ENCODE measurements at places on chromosomes 2 and 18.

DNA sequence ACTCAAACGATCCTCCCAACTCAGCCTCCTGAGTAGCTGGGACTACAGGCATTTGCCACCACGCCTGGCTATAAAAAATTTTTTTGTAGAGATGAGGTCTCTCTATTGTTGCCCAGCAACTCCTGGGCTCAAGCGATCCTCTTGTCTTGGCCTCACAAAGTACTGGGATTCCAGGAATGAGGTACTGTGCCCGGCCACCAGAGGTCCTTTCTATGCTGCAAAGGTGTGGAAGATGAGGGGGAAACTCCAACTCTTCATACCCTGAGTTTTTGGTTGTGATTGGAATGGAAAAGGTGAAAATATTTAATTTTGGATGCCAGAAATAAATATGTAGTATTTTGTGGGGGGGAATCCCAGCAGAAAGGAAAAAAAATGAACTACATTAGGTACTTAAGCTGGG is 36.0 kb downstream of the MRPL33 start:
- DNase-seq: peak; percentile 9

GRCh38 chr2:59694176-59694575 is 859.3 kb downstream of the BCL11A start:
- DNase-seq: no peak

GRCh38 chr2:131093696-131094462 is 619 bp upstream of the FAM168B start:
- peak; percentile 78 for DNase-seq

- no peak for DNase-seq
These were observed 299.1 kb downstream of the PAX3 start for GRCh38 chr2:221999717-222000116.

DNA sequence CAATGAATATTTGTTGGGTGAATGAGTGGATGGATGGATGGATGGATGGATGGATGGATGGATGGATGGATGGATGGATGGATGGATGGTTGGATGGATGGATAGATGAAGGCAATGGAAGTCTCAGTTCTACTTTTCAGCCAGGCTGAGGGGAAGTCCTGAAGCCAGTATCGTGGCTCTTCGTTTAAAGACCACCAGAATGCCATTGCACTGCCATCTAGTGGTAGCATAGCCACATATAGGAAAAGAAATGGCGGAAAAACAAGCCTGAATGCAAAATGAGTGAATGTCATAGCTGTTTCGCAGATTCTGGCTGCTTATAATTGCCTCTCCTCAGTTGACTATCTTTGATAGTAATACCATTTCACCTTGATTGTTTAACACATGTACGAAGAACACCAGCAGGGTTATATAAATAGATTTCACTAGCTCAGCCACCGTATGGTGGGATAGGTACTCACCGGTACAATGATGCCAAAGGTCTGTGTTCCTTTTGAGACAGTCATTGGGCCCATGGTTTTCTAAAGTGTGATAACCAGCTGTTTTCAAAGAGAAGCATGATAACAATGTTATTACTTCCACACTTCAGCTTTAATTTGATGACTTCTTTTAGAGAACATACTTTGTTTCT is 62.3 kb upstream of the GREB1L start:
- peak; percentile 71 for DNase-seq

- DNase-seq: peak; percentile 61
These were observed 65.2 kb downstream of the COPS8 start for GRCh38 chr2:237150831-237151375.

DNA sequence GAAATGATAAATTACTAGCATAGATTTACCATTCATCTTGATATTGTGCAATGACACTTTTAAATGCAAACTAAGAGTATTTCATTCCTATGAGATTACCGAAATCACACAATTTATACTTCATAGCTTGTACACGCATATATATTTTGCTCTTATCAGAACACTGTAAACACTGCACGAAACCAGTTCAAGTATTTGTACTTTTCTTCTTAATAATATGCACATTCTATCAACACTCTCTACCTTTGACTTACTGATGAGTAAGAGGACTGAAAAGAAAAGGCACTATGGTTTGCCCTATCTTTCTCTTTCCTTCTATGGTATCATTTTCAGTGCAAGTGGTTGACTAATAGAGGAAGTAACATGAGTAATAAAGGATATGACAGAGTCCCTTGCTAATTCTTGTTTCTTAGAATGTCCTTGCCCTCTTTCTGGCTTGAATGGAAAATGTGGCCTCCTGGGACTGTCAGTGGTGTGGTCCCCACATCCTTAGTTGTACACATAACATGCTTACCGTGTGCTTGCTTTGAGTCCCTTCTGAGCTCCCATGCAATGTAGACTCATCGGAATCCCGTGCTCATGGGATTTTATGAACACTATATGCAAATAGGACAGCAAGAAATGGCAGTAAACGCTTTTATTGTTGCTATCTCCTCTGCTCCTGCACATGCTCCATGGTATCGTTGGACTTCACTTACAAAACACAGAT is 363.5 kb upstream of the TNP1 start:
- no peak for DNase-seq

Data from NCI-H345 (cell line).